ENCODE measurements at places on chromosomes 7 and 10.
A peak's percentile ranks its signal among the peaks of the same experiment; 100 is the strongest.

DNA sequence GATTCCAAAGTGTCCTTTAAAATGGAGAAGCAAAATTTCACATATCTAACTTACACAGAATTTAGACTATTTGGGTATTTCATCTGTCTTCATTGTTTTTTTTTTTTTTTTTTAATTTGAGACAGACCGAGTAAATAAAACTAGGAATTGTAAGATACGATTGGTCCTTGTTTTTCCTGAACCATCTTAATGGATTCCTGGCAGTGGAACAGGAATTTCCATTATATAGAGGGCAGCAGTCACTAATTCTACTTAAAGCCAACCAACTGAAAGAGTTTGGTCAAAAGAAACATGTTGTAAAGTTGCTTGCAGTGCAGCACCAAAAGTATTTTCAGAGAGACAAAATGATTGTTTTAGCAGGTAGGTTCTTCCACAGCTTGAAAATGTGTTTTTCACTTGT, 72.5 kb upstream of the HGF start:
- DNase-seq: no peak

GRCh38 chr10:56920601-56921261, 559.7 kb upstream of the ZWINT start:
- DNase-seq: no peak

- DNase-seq: no peak
Measured at GRCh38 chr7:29287366-29287765, 92.8 kb downstream of the CHN2 start.

DNA sequence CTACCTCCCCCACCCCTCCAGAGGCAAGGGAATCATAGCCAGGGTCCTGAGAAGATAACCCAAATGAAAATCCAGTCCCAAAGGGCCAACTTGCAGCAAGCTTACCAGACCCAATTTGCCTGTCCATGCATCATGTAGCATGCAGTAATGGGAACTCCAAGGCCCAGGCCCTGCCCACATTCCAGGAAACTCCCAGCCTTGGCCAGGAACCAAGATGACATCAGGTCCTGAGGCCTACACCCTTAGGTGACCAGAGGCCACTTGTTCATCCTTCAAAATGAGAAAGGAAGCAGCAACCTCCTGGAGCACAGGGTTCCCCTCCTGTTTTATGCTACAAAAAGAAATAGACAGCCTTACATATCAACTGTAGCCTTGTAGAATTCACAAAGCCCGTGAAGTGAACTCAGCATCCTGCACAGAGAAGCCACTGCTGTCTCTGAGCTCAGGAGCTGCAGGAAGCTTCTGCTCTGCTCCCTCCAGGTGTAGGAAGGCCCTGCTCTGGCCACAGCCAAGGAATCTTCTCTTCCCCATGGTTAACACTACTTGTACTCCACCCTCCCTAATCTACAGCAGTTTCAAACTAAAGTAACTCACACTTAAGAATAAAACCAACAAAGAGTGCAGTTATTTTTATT, 30.3 kb upstream of the GRB10 start:
- no peak for DNase-seq

- DNase-seq: no peak
Measured at GRCh38 chr7:83466956-83467355, 182.0 kb downstream of the SEMA3E start.

GRCh38 chr10:62464308-62464707, 90.1 kb downstream of the ZNF365 start:
- no peak for DNase-seq

- DNase-seq: peak; percentile 27
Measured at GRCh38 chr7:148962823-148963582, 65.3 kb downstream of the PDIA4 start.

DNA sequence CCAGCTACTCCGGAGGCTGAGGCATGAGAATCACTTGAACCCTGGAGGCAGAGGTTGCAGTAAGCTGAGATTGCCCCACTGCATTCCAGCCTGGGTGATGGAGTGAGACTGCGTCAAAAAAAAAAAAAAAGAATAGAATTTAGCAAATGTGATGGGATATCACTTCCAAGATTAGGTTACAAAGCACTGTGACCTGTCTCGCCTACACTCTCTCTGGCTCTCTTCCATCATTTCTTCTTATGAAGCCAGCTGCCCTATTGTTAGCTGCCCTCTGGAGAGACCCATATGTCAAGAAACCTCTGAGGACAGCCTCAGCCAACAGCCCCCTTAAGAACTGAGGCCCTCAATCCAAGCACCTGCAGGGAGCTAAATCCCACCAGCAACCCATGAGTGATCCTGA, 28.2 kb downstream of the ARHGAP21 start:
- no peak for DNase-seq

Measured in stimulated activated CD4-positive, alpha-beta T cell treated with anti-CD3 and anti-CD28 coated beads, Interleukin-1b, Interleukin-23, amount 100 ng/mL, for 1 hour (primary cell).